Activated CD4-positive, alpha-beta memory T cell treated with anti-CD3 and anti-CD28 coated beads for 36 hours (primary cell): ENCODE measurements at places on chromosomes 12 and 14. TPM values are rescaled to one million over a fixed set of nuclear protein-coding genes. Genes with fewer than 3 reads are reported as not detected.

SELPLG gene
- 56.8 TPM for total RNA-seq

- no peak overlapping the region for H3K4me3 ChIP-seq
- H3K27me3 ChIP-seq = no peaks in the 10 kb centered on the region
- peaks cover 38% of the 10 kb centered on the region for H3K36me3 ChIP-seq
- DNase-seq = no peak
- H3K4me1 ChIP-seq = peaks cover 70% of the 10 kb centered on the region
Measured at GRCh38 chr12:92597997-92598396, 104.8 kb upstream of the PLEKHG7 start.

DNA sequence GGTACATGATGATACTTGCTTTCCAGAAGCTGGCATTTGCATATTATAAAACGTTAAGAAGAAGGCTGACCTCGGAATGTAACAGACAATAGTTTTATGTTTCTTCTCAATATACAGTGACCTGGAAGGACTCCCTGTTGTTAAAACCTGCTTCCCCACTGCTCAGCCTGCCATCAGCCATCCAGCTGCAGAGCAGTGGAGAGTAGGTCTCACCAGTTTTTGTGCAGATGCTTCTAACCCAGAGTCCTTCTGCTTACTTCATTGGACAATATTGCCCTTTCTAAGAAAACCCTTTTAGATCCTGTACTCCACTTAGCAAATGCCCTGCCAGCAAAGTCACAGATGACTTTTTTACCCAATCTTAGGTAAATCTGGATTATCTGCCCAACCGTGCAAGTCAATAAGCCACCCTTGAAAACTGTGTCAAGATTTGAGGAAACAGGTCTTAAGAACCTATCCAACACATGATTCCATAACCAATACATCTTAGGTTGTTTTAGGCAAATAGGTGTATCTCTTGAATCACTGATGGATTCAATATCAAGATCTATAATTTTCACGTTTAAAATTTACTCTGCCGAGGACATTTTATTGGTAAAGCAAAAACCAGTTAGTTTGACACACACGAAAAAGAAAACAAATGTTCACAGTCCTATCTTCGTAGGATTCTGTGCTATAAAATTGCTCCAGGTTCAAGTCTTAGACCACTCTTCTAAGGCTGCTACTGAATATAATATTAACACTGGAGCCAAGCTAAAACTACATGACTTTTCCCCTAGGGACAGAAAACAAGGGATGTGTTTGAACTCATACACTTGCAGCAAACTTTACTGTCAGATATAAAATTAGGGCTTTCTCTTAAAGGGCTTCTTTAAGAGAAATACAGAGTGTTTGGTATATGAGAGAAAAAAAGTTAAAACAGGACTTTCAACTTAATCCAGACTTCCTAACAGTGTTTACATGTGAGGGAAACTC, 5.7 kb downstream of the PHLDA1 start:
- H3K27me3 ChIP-seq = no peaks in the 10 kb centered on the region
- H3K27ac ChIP-seq = peak overlapping the region; percentile 11
- no peak overlapping the region for H3K4me3 ChIP-seq
- peaks cover 53% of the 10 kb centered on the region for H3K4me1 ChIP-seq
- H3K36me3 ChIP-seq = peaks cover 24% of the 10 kb centered on the region

CACNA2D4 gene
- total RNA-seq = 11.7 TPM

AMIGO2 gene
- 13.6 TPM for total RNA-seq

- H3K27ac ChIP-seq = no peak overlapping the region
- H3K4me3 ChIP-seq = no peak overlapping the region
- peaks cover 4% of the 10 kb centered on the region for H3K27me3 ChIP-seq
- H3K36me3 ChIP-seq = no peaks in the 10 kb centered on the region
Measured at GRCh38 chr12:15446807-15447206, 124.5 kb downstream of the PTPRO start.

RAPGEF3 gene
- total RNA-seq = 2.5 TPM

GRCh38 chr14:104016873-104017650, 68.4 kb upstream of the ASPG start:
- H3K27ac ChIP-seq = no peak overlapping the region
- H3K4me3 ChIP-seq = no peak overlapping the region
- no peak for DNase-seq
- no peaks in the 10 kb centered on the region for H3K36me3 ChIP-seq

DNA sequence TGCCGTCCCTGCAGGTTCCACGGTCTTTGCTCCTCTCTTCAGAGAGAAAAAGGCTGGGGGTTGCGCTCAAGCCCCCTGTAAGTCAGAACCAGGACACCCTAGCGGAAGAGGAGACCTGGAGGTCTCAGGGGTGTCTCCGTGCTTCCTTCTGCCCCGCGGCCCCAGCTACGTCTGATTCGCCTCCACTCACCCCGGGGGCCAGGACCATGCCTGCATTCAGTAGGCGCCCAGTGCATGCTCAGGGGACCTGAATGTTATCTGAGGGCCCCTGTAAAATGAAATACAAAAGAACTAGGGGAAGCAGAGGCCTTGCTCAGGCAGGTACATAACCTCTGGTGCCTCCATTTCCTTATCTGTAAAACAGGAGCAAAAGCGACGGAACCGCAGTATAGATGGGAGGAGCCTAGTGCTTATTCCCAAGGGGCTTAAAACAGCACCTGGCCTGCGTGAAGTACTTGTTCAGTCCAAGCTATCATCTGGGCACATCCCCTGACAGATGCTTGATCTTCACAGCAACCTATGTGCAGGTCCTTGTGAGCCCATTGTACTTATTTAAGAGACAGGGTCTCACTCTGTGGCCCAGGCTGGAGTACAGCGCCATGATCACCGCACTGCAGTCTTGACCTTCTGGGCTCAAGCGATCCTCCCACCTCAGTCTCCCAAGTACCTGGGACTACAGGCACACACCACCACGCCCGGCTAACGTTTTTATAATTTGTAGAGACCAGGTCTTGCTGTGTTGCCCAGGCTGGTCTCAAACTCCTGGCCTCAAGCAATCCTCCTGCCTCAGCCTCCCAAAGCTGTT, 110.3 kb upstream of the NCOR2 start:
- no peak overlapping the region for H3K27ac ChIP-seq
- H3K27me3 ChIP-seq = no peaks in the 10 kb centered on the region
- no peak overlapping the region for H3K4me3 ChIP-seq
- H3K36me3 ChIP-seq = no peaks in the 10 kb centered on the region
- no peak for DNase-seq

GRCh38 chr12:50088577-50089335, 3.6 kb downstream of the SMARCD1 start:
- peak overlapping the region; percentile 42 for H3K4me3 ChIP-seq
- peaks cover 24% of the 10 kb centered on the region for H3K36me3 ChIP-seq
- peaks cover 37% of the 10 kb centered on the region for H3K4me1 ChIP-seq
- peak; percentile 63 for DNase-seq
- peak overlapping the region; percentile 82 for H3K27ac ChIP-seq

SERPINA1 gene
- 24.5 TPM for total RNA-seq

GRCh38 chr14:77889971-77890442, 90.1 kb downstream of the ADCK1 start:
- no peaks in the 10 kb centered on the region for H3K4me1 ChIP-seq
- DNase-seq = no peak
- H3K27ac ChIP-seq = no peak overlapping the region

KRT72 gene
- total RNA-seq = 0.17 TPM

DNA sequence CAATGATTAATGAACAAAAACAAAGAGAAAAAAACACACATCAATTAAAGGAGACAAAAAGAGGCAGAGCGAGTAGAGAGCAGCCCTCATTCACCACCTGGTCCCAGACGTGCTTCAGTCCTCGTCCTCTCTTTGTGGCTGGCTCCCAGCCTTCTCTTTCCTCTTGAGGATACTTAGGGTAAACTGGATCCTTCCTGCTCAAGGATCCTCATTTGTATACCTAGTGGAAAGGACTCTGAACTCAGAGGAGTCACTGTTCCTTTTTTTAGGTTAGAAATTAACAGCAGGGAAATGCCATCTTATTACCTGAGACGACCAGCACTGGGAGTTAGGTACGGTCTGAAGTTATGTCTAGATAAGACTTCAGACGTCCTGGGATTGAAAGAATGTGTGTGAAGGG, 9.7 kb downstream of the MLEC start:
- no peaks in the 10 kb centered on the region for H3K27me3 ChIP-seq
- H3K27ac ChIP-seq = no peak overlapping the region
- peaks cover 10% of the 10 kb centered on the region for H3K4me1 ChIP-seq
- H3K36me3 ChIP-seq = peaks cover 46% of the 10 kb centered on the region
- no peak for DNase-seq

DNA sequence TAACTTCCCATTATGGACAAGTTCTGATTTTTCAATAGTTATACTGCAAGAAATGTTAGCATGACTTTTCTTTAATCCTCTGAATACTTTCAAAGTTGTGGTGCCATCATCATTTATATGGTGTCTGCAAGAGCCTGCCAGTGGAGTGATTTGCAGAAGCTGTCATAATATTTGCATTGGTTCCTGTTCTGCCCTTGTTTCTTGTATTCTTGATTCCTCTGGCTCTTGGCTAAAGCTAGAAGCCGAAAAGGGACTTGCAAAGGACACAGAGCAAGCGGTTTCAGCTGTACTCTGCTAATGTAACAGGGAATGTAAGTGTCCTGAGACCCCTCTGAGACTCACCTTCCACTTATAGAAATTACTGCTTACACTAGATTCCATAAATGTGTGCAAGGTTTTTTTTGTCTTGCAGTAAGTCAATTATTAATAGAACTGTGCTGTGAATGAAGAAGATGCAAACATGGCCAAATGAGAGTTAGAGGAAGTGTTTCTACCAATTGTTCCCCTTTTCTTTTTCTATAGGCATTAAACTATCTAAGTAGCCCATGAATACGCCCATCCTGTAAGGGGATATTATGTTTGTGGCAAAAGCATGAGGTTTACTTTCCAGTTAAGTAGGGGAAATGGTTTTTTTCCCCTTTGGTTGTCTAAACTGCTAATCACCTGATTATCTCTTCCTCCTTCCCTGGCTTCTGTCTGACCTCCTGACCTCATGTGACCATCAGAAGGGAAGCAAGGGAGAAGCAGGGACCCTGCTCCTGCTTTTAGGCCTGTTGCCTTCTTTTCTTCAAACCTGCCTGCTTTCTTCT, 5.3 kb downstream of the DYRK4 start:
- no peak overlapping the region for H3K4me3 ChIP-seq
- H3K27me3 ChIP-seq = peaks cover 5% of the 10 kb centered on the region
- H3K27ac ChIP-seq = no peak overlapping the region
- no peaks in the 10 kb centered on the region for H3K36me3 ChIP-seq
- no peaks in the 10 kb centered on the region for H3K4me1 ChIP-seq

- no peaks in the 10 kb centered on the region for H3K36me3 ChIP-seq
- no peak for DNase-seq
Measured at GRCh38 chr14:70857496-70857890, 48.2 kb upstream of the MAP3K9 start.

- H3K36me3 ChIP-seq = no peaks in the 10 kb centered on the region
- DNase-seq = no peak
- H3K27ac ChIP-seq = no peak overlapping the region
Measured at GRCh38 chr14:93379831-93380230, 32.8 kb downstream of the COX8C start.

GRCh38 chr14:87325741-87326140, 667.2 kb downstream of the GALC start:
- no peaks in the 10 kb centered on the region for H3K36me3 ChIP-seq
- no peak overlapping the region for H3K27ac ChIP-seq
- no peak overlapping the region for H3K4me3 ChIP-seq

GRCh38 chr12:48966177-48966895, 5.2 kb downstream of the WNT10B start:
- H3K4me1 ChIP-seq = peaks cover 24% of the 10 kb centered on the region
- DNase-seq = no peak
- no peak overlapping the region for H3K4me3 ChIP-seq
- no peak overlapping the region for H3K27ac ChIP-seq

GRCh38 chr12:104460041-104460719, 3.4 kb downstream of the CHST11 start:
- peaks cover 27% of the 10 kb centered on the region for H3K36me3 ChIP-seq
- H3K27me3 ChIP-seq = no peaks in the 10 kb centered on the region
- peak; percentile 51 for DNase-seq
- peaks cover 59% of the 10 kb centered on the region for H3K4me1 ChIP-seq
- peak overlapping the region; percentile 97 for H3K27ac ChIP-seq

DNA sequence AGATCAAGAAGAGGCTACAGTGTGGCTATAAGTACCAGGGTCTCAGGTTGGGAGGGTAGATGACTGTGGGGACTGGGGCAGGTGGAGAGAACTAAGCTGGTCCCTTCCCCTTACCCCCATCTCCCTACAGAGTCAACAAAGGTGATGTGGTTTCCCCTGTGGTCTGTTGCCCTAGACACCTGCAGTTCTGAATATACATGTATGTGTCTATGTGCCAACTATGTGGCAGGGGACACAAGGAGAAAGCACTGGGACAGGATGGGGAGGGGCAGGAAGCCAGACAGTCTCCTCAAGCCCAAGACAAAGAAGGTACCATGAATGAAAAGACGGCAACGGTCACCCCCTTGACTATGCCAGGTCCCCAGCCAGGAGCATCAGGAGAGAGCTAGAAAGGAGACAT, 4.5 kb upstream of the HDAC7 start:
- H3K27me3 ChIP-seq = no peaks in the 10 kb centered on the region
- H3K36me3 ChIP-seq = peaks cover 3% of the 10 kb centered on the region
- DNase-seq = peak; percentile 53
- no peak overlapping the region for H3K4me3 ChIP-seq
- H3K27ac ChIP-seq = peak overlapping the region; percentile 93

CLEC1B gene
- not detected for total RNA-seq

- no peak overlapping the region for H3K4me3 ChIP-seq
- no peak for DNase-seq
- H3K27ac ChIP-seq = no peak overlapping the region
- H3K4me1 ChIP-seq = no peaks in the 10 kb centered on the region
- peaks cover 33% of the 10 kb centered on the region for H3K27me3 ChIP-seq
- no peaks in the 10 kb centered on the region for H3K36me3 ChIP-seq
Measured at GRCh38 chr12:27981874-27982273, 9.3 kb upstream of the PTHLH start.

GRCh38 chr12:102323799-102324198, 126.2 kb upstream of the PMCH start:
- H3K27me3 ChIP-seq = no peaks in the 10 kb centered on the region
- no peaks in the 10 kb centered on the region for H3K36me3 ChIP-seq
- DNase-seq = no peak
- H3K4me1 ChIP-seq = no peaks in the 10 kb centered on the region
- H3K4me3 ChIP-seq = no peak overlapping the region

GRCh38 chr12:109385339-109386058, 37.8 kb downstream of the MYO1H start:
- H3K27me3 ChIP-seq = peaks cover 21% of the 10 kb centered on the region
- DNase-seq = peak; percentile 11
- no peak overlapping the region for H3K27ac ChIP-seq
- H3K36me3 ChIP-seq = no peaks in the 10 kb centered on the region
- no peak overlapping the region for H3K4me3 ChIP-seq

DNA sequence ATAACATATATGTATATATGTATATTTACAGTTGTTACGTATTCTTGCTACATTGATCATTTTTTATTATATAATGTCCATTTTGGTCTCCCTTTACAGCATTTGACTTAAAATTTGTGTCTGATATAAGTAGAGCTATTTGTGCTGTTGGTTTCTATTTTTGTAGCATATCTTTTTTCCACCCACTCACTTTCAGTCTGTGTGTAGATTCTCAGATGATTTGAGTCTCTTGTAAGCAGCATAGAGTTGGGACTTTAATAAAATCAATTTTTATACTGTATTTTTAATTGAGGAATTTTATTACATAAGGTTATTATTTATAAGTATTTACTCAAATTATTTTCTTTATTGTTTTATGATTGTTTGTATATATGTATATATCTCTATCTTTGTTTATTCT, 1293.7 kb downstream of the TMEM121 start:
- no peak for DNase-seq
- H3K27ac ChIP-seq = no peak overlapping the region
- peaks cover 4% of the 10 kb centered on the region for H3K4me1 ChIP-seq
- no peaks in the 10 kb centered on the region for H3K36me3 ChIP-seq

GRCh38 chr14:39107591-39107996, 4.6 kb upstream of the SEC23A start:
- no peak overlapping the region for H3K4me3 ChIP-seq
- no peaks in the 10 kb centered on the region for H3K27me3 ChIP-seq
- no peaks in the 10 kb centered on the region for H3K36me3 ChIP-seq
